ENCODE measurements at places on chromosomes 5 and 9.
A peak's percentile ranks its signal among the peaks of the same experiment; 100 is the strongest.

- DNase-seq = no peak
Observed at GRCh38 chr9:18456624-18457237, 17.2 kb upstream of the ADAMTSL1 start.

GRCh38 chr5:171386006-171386671 is 1.5 kb upstream of the NPM1 start:
- DNase-seq = no peak

- peak; percentile 14 for DNase-seq
Observed at GRCh38 chr9:107137495-107138202, 145.4 kb upstream of the RAD23B start.

DNA sequence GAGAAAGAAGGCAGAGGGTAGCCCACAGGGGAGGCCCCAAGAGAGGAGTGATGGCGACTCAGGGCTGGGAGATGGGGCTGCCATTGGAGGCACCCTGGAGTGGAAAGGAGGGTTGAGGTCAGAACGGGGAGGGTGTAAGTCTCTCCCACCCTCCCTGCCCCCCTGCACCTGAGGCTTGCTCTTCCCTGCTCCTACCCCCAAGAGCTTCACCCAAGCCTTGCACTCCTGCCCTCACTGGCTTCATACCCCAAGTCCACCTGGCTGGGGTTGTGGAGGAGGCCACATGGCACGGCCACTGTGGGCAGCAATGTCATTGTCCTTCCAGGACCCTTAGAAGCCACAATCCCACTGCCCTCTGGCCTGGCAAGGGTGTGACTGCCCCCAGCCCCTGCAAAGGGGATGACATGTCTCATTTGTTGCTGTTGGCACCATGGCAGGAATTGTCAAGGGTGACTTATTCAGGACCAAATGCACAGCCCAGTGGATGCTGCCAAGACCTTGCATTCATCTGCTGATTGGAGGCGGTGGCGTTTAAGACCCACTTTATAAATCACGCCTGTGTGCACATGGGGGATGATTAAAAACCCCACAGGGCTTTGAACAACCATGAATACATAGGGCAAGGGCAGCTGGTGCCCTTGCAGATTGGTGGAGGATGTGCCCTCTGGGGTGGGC is 47.6 kb upstream of the RNU6ATAC start:
- DNase-seq = no peak

DNA sequence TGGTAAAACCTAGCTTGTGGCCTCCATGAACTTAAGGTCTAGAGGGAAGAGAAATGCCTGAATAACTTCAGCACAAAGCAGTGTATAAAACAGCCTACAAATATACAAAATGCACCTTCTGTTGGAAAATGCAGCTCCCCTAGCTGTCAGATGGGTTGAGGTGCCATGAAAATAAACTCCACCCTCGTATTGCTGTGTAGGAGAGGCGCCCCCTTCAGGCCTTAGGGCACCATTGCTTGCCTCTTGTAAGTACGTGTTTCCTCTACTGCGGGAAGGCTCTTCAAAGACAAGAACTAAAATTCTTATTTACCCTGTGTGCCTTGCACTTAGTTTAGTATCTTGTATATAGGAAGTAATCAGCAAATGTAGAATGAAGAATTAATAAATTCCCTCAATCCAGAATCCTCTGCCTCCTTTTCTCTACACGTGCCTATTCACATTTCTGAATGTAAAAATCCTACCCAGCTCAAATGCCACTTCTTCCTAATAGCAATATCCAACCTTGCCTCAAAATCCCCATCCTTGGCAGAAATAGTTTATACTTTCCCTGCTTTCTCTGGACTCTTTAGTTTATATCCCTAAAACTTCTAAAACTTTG is 393.7 kb upstream of the PDE4D start:
- peak; percentile 3 for DNase-seq

GRCh38 chr5:68287631-68287975 is 72.0 kb downstream of the PIK3R1 start:
- no peak for DNase-seq

DNA sequence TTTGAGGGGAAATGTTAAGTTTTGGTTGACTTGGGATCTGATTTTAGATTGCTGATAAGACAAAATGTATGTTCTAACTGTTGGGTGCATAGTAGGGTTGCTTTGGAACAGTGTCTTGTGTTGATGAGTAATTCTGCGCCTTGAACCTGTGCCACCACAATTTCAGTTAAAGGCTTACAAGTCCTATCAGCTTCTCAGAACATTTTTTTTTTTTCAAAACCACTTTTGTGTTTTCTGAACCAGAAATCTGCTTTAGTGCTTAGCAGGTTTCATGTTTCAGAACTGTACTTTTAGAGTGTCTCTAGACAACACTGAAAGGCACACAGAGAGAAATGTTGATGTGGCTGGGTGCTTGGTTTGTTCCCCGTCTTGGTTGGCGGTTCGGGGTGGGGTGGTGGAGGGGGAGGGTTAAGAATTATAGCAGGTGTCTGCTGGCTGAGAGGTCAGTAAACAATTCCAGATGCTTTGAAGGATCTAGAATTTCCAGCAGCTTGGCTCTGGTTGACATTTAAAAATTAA is 84.6 kb downstream of the ANKRD55 start:
- DNase-seq = peak; percentile 41

GRCh38 chr9:108688676-108689075 is 167.1 kb downstream of the ACTL7B start:
- no peak for DNase-seq
